ENCODE measurements at places on chromosomes 2 and 18.

- no peak for DNase-seq
These were observed 2113.3 kb upstream of the PIK3C3 start for GRCh38 chr18:39841482-39842365.

GRCh38 chr18:10304853-10305252 is 149.6 kb upstream of the APCDD1 start:
- no peak for DNase-seq

GRCh38 chr2:105795575-105795934 is 50.8 kb downstream of the NCK2 start:
- no peak for DNase-seq

DNA sequence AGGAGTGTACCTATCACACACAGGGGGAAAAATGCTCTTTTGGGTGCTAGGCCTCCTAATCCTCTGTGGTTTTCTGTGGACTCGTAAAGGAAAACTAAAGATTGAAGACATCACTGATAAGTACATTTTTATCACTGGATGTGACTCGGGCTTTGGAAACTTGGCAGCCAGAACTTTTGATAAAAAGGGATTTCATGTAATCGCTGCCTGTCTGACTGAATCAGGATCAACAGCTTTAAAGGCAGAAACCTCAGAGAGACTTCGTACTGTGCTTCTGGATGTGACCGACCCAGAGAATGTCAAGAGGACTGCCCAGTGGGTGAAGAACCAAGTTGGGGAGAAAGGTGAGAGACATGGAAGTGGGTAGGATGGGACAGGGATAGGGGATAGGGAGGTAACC is 12.2 kb downstream of the DHRS9 start:
- DNase-seq = no peak

DNA sequence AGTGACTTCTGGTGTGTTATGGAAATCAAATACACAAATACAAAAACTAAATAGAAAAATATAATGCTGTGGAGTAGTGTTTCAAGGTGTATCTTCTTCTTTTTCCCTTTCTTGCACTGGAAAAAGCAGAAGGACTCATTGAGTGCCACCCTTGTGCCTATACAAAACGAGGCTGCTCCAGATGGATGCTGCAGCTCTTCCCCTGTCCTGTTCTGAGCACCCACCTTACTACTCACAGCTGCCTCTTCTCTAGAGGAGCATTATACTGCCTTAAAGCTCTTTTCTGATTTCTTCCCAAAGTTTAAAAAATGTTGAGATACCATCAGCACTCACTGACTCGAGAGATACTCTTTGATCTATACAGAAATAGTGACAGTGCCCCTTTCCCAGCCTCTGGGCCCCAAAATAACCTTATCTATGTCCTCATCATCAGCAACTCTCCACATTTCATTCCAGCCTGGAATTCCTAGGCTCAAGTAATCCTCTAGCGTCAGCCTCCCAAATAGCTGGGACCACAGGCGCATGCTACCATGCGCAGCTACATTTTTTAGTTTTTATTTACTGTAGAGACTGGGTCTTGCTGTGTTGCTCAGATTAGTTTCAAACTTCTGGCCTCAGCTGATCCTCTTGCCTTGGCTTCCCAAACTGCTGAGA is 1356.1 kb upstream of the NRXN1 start:
- no peak for DNase-seq

DNA sequence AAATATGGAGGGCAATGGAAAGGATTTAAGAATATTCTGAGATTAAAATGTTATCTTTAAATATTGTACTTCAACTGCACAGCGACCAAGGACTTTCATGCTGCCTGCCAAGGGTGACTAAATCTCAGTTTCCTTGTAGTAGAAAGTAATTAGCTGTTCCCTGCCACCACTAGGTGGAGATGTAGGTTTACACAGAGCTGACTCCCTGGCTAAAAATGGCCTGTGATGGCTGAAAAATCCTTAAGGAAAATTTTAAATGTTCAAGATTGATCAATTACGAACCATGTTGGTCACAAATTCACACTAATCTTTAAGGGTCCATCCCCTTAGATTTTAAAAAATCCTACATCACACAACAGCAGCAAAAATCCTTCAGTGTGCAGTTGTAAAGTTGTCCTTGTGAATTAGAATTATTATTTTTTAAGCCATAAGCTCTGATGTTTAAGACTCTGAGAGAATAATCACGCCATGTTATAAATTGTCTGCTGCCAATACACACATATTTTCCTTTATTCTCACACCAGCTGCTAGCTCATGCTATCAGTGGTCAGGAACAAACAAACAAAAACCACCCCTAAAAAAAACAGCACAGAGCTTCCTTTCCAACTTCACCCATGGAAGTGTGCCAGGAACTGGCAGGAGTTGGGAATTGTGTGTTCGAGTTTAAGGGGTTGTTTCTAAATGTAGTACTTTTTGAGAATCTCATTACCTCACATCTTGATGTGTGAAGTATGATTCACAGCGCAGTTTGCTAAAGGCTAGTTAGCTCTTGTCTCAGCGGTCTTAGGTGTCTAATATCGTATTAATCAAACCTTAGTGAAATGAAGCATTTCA is 399.8 kb downstream of the TMEM182 start:
- no peak for DNase-seq

GRCh38 chr2:20356042-20356441 is 5.4 kb upstream of the PUM2 start:
- DNase-seq = no peak

DNA sequence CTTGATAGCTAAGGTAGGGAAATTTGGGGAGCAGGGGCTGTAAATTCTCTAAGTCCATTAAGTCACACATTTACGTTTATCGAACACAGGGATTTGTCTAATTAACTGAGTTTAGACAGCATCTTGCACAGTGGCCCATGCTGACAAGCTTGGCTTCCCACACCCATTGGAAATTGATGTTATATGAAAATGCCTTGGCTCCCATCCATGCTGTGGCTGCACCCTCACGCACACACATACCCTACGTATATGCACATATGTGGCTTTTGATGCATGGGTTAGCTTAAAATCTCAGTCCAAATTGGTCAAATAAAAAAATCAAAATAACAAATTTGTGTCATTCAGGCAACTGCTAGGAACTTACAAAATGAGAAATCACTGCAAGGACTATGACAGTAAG is 37.8 kb downstream of the SEC11C start:
- DNase-seq = no peak

GRCh38 chr2:158722266-158723105 is 72.6 kb upstream of the DAPL1 start:
- no peak for DNase-seq

DNA sequence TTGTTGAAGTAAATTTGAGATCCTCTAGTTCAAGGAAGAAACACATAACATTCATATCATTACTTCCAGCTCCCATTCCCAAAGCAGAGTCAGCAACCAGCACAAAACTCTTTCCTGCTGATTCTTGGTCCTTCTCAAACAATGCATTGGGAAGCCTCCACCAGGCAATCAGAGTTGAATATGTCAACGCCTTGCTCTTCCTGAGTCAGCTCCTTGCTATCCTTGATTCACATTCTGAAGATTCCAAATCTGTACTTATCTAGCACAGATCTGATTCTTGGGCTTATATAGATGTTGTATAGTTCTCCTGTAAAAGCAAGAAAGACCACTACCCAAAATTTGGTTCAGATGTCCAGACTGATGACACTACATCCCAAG is 29.6 kb downstream of the CFAP210 start:
- DNase-seq = no peak

DNA sequence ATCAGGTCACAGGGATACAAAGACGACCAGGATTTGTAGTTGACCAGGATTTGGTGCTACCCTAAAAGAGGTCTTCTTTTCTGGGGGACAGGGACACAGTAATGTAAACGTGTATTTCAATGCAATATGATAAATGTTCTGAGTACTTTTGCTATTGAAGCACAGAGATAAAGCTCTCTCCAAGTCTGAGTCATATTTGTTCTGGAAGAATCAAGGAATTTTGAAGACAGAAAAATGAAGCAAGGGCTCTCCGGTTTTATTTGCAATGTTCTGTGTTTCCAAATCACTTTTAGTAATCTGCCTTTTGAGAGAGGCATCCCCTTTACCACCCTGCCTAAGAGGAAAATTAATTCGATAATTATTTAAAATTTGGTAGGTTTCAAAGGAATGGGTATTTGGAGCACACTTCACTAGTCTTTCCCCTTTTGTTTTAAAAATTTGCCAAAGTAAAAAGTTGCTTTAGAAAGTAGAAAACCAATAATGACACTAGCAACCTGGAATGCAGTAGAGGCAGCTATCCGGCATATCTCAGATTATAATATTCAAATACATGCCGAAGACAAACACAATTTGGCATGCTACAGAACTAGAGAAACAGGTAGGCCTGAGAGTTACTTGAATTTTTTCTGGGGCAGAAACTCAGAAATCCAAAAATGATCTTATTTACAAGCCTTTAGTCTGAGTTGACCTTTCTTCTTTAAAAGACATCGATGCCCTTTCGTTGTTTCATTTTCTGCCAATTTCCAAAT is 82.7 kb downstream of the MREG start:
- DNase-seq = no peak

GRCh38 chr2:85133751-85134254 is 611 bp downstream of the TCF7L1 start:
- no peak for DNase-seq

GRCh38 chr2:203672856-203673255 is 33.6 kb upstream of the CD28 start:
- DNase-seq = no peak

- no peak for DNase-seq
These were observed 21.0 kb downstream of the MAL start for GRCh38 chr2:95046371-95047112.

GRCh38 chr2:158312981-158313380 is 143.6 kb downstream of the CCDC148 start:
- DNase-seq = no peak

GRCh38 chr2:13193075-13193474 is 476.3 kb downstream of the TRIB2 start:
- no peak for DNase-seq

DNA sequence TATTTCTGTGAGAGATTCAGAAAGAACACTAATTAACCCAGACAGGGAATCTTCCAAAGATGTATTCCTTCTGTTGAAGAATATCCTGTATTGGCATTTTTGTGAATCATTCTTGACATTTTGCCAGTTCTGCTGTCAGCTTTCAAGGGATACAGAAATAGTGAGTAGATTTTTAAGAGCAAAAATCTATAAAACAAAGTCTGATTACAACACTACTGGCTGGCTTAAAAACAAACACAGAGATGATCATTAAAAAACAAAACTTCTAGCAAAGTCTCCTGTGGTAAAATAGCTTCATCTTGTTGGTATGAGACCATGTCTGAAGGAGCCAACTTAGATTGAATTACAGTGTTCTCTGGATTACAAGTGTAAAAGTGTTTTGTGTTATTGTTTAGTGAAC is 866.3 kb upstream of the KLHL29 start:
- DNase-seq = no peak

GRCh38 chr2:107543793-107544192 is 282.9 kb upstream of the RGPD4 start:
- DNase-seq = no peak

DNA sequence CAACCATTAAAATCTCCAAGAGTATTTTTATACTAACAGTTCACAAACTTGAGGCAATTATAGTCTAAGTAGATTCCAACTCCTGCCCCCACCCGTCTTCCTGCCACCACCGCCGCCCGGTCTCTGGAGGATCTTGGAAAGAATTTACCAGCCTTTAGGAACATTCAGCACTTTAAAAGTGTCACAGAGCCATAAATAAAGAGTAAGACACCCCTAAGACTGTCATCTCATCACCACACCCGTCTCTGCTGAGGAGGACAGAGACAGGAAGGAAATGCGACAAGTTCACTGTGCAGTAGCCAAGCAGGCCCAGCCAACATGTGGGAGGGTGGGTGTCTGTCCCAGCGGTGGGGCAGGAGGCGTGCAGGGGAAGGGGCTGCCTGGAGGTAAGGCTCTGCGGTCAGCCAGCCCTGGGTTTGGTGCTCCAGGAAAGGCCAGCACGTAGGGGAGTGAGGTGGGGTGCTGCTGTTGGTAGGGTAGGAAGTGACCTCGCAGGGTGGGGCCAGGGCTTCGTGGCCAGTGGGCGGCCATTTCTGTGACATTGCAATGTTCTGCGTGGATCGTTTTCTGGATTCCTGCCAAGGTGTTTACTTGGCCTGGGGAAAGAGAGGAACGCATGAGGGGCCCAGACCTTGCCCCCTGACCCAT is 111.6 kb downstream of the FAM210A start:
- no peak for DNase-seq

DNA sequence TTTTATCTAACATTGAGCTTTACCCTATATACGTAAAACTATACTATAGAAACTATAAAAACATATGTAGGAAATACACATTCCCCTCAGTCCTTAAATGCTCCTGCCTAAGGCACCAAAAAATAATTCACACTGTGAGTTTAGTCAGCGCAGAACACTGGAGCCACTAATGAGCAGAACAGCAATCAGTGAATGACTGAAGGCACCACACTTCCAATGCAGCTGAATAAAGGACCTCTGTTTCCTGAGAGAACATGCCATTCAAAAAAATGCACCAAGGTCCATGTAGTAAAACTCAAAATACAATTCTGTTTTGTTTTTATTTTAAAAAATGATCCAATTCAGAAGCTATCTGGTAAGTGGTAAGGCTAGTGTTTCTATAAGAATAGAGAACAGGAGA is 1280.6 kb upstream of the NRXN1 start:
- DNase-seq = no peak

GRCh38 chr2:226040344-226040900 is 640.9 kb downstream of the NYAP2 start:
- DNase-seq = no peak

GRCh38 chr2:239355139-239355538 is 45.7 kb downstream of the HDAC4 start:
- DNase-seq = no peak

GRCh38 chr2:231244382-231245248 is 46.2 kb downstream of the ARMC9 start:
- no peak for DNase-seq

DNA sequence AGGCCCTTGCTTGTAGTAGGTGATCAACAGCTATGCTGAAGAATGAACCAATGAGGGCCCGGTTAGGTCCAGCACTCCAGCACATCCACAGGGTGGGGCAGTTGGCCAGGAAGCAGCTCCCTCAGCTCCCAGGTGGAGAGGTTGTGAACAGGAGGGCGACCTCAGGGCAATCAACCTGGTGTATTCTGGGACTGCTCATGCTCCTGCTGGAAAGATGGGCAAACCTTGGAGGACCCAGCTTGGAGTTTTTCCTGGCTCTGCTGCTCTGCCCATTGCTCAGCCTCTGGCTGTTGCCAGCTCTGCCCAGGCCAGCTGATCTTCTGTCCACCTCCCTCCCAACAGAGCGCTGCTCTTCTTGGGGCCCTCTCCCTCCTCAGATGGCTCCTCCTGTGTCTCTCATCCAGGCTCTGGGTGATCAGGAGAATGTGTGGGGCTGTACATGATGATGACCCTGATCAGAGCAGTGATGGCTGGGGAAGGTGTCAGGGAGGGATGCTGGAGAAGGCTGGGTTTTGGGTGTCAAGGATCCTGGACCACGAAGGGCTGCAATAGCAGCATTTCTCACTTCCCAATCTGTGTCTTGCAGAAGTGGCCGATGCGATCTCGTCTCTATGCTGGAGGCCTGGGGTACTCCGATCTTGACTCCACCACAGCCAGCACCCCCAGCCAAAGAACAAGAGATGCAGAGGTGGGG is 3.4 kb downstream of the TCF23 start:
- DNase-seq = no peak

GRCh38 chr18:51361130-51361860 is 163.8 kb upstream of the MEX3C start:
- DNase-seq = no peak
